ENCODE measurements at places on chromosomes 7 and 10.

GRCh38 chr10:126659750-126660149 is 10.7 kb downstream of the C10orf90 start:
- no peak for DNase-seq

DNA sequence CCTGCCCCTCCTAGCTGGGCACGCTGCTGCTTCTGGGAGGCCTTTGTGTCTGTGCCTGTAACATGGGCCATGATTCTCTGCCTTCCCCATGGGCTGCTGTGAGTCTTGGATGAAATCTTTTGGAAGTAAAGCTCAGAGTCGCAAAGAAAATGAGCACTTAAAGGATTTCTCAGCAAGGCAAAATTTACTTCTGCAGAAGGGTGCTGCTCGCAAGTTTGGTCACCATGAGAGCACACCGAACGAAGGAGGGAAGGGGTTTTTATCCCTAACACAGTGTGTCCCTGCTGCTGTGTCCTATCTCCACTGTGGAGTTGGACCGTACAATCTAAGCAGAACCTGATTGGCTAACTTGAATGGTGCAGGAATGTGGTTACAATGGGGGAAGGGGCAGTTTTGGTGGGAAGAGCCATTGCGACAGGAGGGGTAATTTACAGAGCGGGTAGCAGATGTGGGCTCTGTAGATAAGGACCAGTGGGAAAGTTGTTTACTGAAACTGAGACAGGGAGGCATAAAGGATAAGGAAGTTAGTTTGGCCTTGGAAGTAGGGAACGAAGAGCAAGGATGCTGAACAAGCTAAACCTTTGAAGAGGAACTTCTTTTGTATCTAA is 57.5 kb downstream of the FANK1 start:
- DNase-seq: no peak

DNA sequence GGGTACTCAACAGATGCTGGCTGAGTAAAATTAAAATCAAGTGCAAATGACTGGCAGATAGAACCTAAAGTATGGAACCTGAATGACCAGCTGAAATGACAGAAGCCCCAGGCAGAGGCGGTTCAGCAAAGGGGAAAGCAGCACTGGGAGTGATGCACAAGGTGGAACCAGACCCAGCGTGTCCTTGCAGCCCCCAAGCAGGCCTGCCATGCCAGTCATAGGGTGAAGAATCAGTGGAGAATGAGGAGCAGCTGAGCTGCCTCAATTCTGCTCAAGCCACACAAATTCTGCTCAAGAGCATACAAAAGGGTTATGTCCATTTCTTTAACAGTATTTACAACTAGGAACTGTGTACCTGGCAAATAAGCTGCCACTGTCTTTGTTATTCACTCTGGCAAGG is 8.7 kb downstream of the ACTR1A start:
- DNase-seq: no peak

- peak; percentile 8 for DNase-seq
These were observed 268.6 kb downstream of the HGF start for GRCh38 chr7:81501220-81501619.

GRCh38 chr7:108129018-108129965 is 869 bp downstream of the LAMB4 start:
- DNase-seq: no peak

DNA sequence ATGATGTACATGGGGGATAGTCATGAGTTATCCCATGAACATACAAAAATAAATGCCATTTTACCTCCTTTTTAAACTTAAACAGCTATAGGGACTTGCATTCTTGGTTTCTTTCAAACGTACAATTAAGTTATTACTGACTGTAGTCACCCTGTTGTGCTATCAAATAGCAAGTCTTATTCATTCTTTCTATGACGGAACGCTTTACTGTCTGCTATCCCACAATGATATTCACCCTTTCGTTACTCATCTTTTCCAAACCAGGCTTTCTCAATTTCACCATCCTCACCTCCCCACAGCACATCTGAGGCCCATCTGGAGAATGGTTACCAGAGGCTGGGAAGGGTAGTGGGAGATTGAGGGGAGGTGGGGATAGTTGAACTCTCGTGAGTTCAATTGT is 218.8 kb downstream of the PHF14 start:
- peak; percentile 50 for DNase-seq

- no peak for DNase-seq
These were observed 104.7 kb downstream of the NPSR1 start for GRCh38 chr7:34762764-34763163.

- DNase-seq: no peak
These were observed 95.2 kb upstream of the JCAD start for GRCh38 chr10:30154561-30154960.

Measured in AG08395 (cell line).